GM12878 (cell line): ENCODE measurements at places on chromosomes 7 and 10. TPM values are rescaled to one million over a fixed set of nuclear protein-coding genes. Genes with fewer than 3 reads are reported as not detected.

IFRD1 gene
- polyA plus RNA-seq: 25.4 TPM in 2 replicates

ZNF467 gene
- not detected in 2 replicates for polyA plus RNA-seq

ZNF804B gene
- not detected in 2 replicates for polyA plus RNA-seq

MRPL43 gene
- 108 TPM in 2 replicates for polyA plus RNA-seq

CPXM2 gene
- polyA plus RNA-seq: 0.56 and 0.58 TPM in 2 replicates

ELN gene
- 0.15 and 0.23 TPM in 2 replicates for polyA plus RNA-seq

RGR gene
- polyA plus RNA-seq: not detected in 2 replicates

RET gene
- not detected in 2 replicates for polyA plus RNA-seq

FAM13C gene
- 0.18 TPM in 1 of 2 replicates, not detected in the other for polyA plus RNA-seq

SFTPA1 gene
- polyA plus RNA-seq: not detected in 2 replicates

NPS gene
- polyA plus RNA-seq: not detected in 2 replicates

ADRA2A gene
- polyA plus RNA-seq: not detected in 2 replicates

CLEC5A gene
- not detected in 2 replicates for polyA plus RNA-seq

PRSS2 gene
- 0.27 TPM in 1 of 2 replicates, not detected in the other for polyA plus RNA-seq

CDNF gene
- 0.48 and 1.2 TPM in 2 replicates for polyA plus RNA-seq

DOCK1 gene
- not detected in 2 replicates for polyA plus RNA-seq

MKI67 gene
- polyA plus RNA-seq: 143 and 148 TPM in 2 replicates

ASAH2B gene
- 2.6 and 3.1 TPM in 2 replicates for polyA plus RNA-seq

CRYGN gene
- polyA plus RNA-seq: not detected in 2 replicates

VWDE gene
- 1.5 and 1.7 TPM in 2 replicates for polyA plus RNA-seq

LIPM gene
- not detected in 2 replicates for polyA plus RNA-seq

DEPP1 gene
- polyA plus RNA-seq: 11.1 and 12.1 TPM in 2 replicates

ECHS1 gene
- polyA plus RNA-seq: 164 and 167 TPM in 2 replicates

NXPH1 gene
- not detected in 2 replicates for polyA plus RNA-seq

TET1 gene
- polyA plus RNA-seq: 0.59 and 0.68 TPM in 2 replicates

HILPDA gene
- polyA plus RNA-seq: 24.1 and 28.4 TPM in 2 replicates

TRIM56 gene
- 8.0 and 10.8 TPM in 2 replicates for polyA plus RNA-seq

GDF2 gene
- polyA plus RNA-seq: not detected in 2 replicates

SH3PXD2A gene
- polyA plus RNA-seq: 3.2 and 3.7 TPM in 2 replicates

GHRHR gene
- not detected in 2 replicates for polyA plus RNA-seq

LUC7L2 gene
- 74.3 and 75.7 TPM in 2 replicates for polyA plus RNA-seq

PPP1R9A gene
- not detected in 2 replicates for polyA plus RNA-seq

NEUROD6 gene
- not detected in 2 replicates for polyA plus RNA-seq

AFAP1L2 gene
- polyA plus RNA-seq: 0.31 and 0.41 TPM in 2 replicates

RPEL1 gene
- not detected in 2 replicates for polyA plus RNA-seq

TSPAN14 gene
- polyA plus RNA-seq: 19.0 and 22.5 TPM in 2 replicates

PDCD4 gene
- 341 and 359 TPM in 2 replicates for polyA plus RNA-seq
